ENCODE measurements at places on chromosomes 5 and 9.
A peak's percentile ranks its signal among the peaks of the same experiment; 100 is the strongest.

DNA sequence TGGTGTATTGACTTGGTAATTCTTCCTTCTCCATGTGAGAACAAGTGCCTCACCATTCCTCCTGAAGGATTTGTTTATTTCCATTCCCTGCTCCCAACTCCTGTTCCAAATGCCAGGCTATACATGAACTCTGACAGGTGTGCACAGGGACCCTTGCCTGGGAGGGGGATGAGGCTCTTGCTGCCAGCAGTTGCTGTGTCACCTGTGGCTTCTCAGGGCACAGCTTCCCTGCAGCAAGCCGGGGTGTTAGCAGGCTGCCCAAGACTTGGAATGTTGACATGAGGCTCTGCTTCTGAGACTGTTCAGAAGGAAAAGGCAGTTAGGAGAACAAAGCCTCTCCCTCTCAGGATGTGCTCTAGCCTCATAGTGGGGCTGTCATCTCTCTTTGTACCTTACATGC, 131.3 kb downstream of the DOCK2 start:
- no peak for DNase-seq

GRCh38 chr5:98734646-98735045, 38.8 kb upstream of the RGMB start:
- no peak for DNase-seq

- DNase-seq: no peak
These were observed 19.7 kb upstream of the ASTN2 start for GRCh38 chr9:117434566-117434965.

DNA sequence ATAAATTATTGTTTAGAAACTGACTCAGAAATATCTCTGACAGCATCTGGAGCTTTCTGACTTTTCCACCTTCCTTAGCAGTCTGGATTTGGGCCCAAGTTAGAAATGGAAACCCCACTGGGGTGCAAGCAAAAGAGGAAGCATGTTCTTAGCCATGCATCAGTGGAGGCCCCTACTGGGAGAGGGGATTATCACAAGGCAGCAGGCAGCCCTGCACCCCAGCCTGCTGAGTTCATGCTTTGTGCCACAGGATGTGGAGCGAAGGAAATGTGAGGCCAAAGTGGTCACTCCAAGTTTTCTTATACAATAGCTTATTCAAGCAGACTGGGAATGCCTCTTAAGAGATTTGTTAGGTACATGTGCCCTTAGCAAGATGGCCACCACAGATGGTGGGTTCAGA, 146.5 kb upstream of the TLX3 start:
- DNase-seq: no peak

- no peak for DNase-seq
These were observed 14.1 kb downstream of the ASPN start for GRCh38 chr9:92468206-92468605.

DNA sequence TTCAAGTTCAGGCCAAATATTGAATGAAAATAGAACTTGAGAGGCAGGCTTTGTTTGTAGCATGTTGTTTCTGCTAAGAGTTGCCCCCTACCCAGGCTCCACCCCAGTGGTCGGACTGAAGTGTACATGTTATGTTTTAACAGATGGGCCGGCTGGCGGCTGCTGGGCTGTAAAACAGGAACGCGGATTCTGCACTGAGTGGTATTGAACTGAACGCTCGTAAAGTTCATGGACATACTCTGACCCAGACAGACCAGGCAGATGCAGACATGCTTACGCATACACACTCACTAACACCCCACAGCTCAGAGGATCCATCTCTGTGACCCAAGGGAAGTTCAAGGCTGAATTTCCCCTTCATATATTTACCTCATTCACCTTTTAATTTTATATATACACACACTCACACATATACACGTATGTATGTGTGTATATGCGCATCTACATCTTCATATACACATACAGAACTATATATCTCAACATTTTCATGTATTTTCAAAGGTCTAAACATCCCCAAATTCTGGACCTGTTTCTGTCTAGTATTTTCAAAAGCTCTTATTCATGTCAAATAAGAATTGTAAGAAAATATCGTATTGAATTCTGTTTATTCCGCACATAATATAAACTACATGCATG, 1.4 kb downstream of the MARCHF3 start:
- no peak for DNase-seq

GRCh38 chr9:97562542-97562941, 61.1 kb downstream of the TMOD1 start:
- DNase-seq: peak; percentile 26

DNA sequence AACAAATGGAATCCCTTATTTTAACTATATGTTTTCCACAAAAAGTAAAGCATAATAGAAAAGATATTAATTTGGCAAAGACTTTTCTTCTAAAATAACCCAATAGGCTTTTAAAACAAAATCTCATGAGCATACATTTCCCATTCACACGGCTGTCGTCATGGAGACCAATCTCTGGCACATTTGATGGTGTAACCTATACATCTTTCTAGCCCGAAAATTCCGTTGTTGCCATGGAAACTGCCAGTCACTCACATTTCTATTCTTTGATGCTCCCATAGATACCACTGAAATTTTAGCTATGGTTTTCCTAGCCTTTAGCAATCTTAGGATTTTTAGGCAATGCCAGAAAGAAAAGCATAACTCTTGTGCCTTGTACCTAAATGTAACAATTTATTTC, 262.9 kb upstream of the TRPM3 start:
- no peak for DNase-seq

DNA sequence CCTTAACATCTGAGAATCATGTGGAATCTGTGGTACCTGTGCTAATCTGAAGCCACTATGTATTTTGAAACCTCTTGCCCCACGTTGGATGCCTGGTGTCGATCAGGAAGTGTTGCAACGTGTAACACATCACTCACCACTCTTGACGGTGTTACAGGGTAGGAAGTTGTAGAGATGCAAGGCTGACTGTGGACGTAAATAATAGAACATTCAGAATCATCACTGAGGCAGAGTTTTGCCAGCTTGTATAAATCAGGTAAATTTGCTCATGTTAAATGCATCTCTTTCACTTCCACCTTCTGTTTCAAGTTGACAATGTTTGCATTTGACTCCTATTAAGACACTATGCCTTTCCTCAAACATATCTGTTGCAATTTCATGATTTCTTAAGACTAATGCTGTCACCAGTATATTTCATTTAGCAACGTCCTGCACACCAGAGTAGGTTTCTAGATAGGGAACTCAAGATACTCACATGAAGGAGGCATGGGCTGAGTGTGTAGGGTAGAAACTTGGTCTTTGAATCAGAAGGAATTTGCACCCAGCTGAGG, 38.1 kb downstream of the BASP1 start:
- DNase-seq: no peak

- no peak for DNase-seq
These were observed 511.0 kb upstream of the TLE4 start for GRCh38 chr9:79060766-79061165.

All from activated CD8-positive, alpha-beta memory T cell treated with anti-CD3 and anti-CD28 coated beads for 24 hours (primary cell).